ENCODE measurements at places on chromosomes 11 and 22.

- DNase-seq = no peak
Measured at GRCh38 chr22:26380072-26380830, 48.8 kb upstream of the ASPHD2 start.

- DNase-seq = no peak
Measured at GRCh38 chr22:33883561-33883960, 36.7 kb downstream of the LARGE1 start.

DNA sequence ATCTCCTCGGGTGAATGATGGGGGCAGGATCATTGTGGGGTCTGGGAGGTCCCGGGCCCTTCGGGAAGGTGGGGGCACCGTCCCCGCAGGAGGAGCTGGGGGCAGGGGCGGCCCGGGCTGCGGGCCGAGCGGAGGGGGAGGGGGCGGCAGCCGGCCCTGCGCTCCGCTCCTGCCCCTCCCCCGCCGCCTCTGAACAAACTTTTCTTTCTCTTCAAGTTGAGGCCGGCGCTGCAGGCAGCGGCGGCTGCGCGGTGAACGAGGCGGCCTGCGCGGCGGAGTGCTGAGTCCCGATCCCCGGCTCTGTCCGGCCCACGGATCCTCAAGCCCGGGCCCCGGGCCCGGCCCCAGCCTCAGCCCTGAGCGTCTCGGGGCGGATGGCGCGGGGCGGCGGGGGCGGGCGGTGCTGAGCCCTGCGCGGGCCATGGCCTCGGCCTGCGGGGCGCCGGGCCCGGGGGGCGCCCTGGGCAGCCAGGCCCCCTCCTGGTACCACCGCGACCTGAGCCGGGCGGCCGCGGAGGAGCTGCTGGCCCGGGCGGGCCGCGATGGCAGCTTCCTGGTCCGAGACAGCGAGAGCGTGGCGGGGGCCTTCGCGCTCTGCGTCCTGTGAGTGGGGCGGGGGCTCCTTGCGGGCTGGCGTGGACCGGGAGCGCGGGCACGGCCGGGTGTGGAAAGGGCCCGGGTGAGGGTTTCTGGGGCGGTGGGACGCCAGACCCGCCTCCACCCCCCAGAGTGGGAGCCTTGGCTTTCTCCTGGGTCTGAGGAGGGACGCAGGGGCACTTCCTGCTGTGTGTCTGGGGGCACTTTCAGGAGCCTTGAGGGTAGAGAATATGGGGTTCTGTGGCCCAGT is at the start of gene INPPL1:
Gene INPPL1, plus strand, starts transcription at position 204 of the 847 bp plus-strand sequence. Its CDS starts 218 bp downstream, at position 422.
- no peak for DNase-seq

- DNase-seq = no peak
Measured at GRCh38 chr11:116364348-116364747, 408.4 kb downstream of the BUD13 start.

DNA sequence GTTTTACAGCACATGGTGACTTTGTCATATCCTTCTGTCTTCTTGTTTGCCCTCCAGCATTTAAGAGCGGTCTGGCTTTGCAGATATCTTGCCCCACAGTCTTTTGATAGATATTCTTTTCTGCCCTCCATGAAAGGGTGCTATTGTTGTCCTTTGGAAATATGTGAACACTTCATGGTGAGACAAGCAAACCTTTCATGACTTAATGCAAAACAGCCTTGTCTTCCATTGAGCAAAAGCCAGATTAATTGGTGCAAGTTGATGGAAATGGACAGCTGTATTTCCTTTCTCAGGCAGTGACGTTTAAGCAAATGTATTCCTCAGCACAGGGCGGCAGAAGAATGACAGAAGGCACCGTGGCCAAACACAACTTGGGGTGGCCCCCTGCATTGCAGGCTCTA is 4.4 kb downstream of the DCPS start:
- no peak for DNase-seq

- no peak for DNase-seq
Measured at GRCh38 chr11:35688023-35688422, 25.4 kb downstream of the TRIM44 start.

- no peak for DNase-seq
Measured at GRCh38 chr11:35143297-35144135, 4.5 kb downstream of the CD44 start.

DNA sequence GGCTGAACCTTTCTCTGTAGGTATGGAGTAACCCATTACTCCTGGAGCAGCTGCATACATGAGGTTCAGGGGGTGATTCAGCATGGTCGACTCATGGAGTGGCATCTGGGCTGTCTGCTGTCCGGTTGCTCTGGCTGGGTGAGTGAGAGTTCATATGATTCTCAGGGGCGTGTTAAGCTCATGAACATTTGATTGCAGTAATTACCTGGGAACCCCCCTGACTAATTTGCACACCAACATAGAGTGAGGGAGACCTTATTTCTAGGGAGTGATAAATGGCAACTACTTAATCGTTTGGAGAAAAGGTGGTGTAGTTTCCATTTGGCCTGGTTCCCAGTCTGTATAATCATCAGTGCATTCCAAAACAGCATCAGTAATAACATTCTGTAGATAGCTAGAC is 661.9 kb downstream of the ETS1 start:
- DNase-seq = no peak
